Mesothelial cell of epicardium (in vitro differentiated cells): ENCODE measurements at places on chromosomes 12 and 14. TPM values are rescaled to one million over a fixed set of nuclear protein-coding genes. Genes with fewer than 3 reads are reported as not detected.

The TMCC3 gene
- 10.1 to 11.7 TPM (median 11.5 TPM) in 3 replicates for total RNA-seq

GRCh38 chr14:84375235-84375634 is 1154.7 kb upstream of the FLRT2 start:
- no peak for DNase-seq

DNA sequence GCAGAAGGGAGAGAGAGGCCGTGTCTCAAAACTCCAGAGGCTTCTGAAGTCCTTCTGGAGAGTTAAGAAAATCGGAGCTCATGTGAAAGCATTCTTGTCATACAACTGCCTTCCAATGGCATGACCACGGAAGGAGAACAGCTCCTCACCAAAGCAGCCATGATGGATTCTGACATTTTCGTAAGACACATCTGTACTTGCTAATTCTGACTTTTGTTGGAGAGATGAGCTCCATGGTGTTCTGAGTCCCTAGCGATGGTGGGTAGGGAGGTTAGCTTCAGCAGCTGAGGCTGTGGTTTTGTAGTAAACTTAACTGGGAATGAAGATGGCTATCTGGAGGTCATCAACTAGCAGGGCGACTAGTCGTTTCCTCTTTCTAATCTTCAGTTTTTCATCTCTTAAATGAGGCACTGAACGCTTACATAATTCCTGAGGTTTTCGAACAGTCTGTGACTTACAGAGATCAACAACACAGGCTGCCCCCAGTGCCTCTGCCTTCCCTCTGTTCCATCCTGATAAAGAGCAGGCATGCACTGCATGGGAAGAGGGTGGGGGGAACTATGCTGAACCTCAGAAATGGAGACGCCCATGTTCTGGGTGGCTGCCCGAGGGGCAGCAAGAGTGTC is 28.6 kb upstream of the DICER1 start:
- DNase-seq, result no peak

DNA sequence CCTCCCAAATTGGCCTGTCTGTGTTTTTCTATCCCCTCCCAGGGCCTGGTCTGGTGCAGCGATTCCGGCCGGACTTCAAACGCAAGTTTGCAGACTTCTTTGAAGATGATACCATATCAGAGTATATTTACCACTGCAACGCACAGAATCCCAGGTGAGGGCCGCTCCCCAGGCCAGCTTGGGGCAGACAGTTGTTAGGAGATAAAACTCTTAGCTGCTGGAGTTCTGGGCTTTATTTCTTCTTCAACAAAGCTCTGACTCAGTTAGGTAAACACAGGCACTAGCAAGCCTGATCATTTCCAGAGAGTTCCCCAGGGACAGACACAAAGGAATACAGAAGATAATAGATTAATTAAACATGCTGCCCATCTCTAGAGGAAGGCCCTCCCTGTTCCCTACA is 8.3 kb downstream of the ABHD4 start:
- DNase-seq, result no peak

DNA sequence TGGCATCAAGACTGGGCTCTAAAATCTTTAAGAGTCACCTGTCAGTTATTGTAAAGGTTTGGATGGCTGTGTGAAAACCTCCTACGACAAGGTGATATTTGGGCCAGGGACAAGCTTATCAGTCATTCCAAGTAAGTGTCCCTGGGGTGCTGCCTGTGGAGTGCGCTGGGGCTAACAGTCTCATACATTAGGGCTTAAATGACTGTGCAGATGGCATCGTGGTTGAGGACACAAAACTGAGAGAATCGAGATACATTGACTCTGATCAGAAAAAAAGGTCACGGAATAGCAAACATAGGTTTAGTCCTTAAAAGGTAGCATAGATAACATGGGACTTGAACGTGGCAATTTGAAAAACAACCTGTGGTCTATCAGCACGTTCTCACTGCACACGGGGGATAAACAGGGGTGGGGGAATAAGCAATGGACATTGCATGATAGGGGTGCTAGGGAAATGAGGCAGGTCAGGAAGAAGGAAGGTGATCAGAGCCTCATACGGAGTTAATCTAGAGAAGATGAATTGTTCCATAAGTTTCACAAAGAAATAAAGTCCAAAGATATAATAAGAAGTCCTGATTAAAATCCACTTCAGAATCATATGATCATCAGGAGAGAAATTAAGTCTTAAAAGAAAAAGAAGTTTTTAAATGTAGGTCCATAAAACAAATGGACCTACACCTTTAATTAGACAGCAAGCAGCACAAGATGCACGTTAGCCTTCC is 100.3 kb downstream of the DAD1 start:
- no peak for DNase-seq
